CD4-positive, CD25-positive, alpha-beta regulatory T cell (primary cell): ENCODE measurements at places on chromosomes 2 and 18. TPM values are rescaled to one million over a fixed set of nuclear protein-coding genes. Genes with fewer than 3 reads are reported as not detected.
A peak's percentile ranks its signal among the peaks of the same experiment; 100 is the strongest.

DNA sequence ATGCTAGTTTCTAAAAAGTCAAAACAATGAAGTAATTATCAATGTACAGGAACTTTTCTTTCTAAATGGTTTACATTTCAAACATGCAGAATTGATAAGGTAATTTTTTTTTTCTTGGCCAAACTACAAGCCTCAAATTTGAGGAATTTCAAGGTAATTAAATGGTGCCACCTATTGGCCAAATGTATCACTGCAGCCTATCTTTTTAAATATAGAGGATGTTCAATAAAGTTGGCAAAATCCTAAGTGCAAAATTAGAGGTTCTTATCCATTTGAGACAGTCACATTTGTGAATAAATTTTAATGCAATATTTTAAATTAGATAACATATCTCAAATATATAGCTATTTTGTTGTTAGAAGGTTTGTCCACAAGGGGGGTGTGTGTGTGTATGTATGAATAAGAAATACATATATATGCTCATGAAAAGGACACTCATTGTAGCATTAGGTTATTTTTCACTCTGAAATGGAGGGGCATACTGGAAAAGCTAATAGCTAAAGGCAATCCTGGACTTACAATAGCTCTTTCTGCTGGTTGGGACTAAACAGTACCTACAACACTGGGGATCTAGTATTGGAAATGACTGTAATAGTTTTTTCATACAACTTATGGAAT lies 26.2 kb downstream of the MMADHC start:
- H3K27me3 ChIP-seq = peaks cover 3% of the 10 kb centered on the region
- H3K4me3 ChIP-seq = no peak overlapping the region
- H3K4me1 ChIP-seq = no peaks in the 10 kb centered on the region

GRCh38 chr2:74201596-74201995 lies 3.2 kb downstream of the MTHFD2 start:
- no peaks in the 10 kb centered on the region for H3K36me3 ChIP-seq
- H3K4me3 ChIP-seq = peak overlapping the region; percentile 1
- DNase-seq = no peak
- H3K27ac ChIP-seq = peak overlapping the region; percentile 14

GRCh38 chr2:3598197-3598910 lies 3.4 kb downstream of the COLEC11 start:
- no peaks in the 10 kb centered on the region for H3K36me3 ChIP-seq
- no peak for DNase-seq
- no peak overlapping the region for H3K27ac ChIP-seq
- no peak overlapping the region for H3K4me3 ChIP-seq
- no peaks in the 10 kb centered on the region for H3K27me3 ChIP-seq

The PIEZO2 gene
- not detected for total RNA-seq

DNA sequence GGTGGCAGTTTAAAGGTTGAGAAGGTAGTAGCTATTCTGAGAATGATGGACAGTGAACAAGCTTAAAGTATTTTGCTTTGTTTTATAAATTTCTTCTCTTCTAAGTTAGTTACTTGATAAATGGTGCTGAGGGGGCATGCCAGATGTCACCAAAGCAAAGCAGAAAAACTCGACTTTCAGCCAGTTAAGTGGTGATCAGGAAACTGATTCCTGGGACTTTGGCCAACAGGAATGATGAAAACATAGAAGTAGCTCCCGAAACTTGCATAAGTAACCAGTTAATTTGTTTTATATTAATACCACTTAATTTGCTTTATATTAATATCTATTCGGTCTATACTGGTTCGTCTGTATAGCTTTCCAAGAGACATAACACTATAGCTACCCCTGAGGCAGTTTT lies 82.6 kb downstream of the FANCL start:
- H3K36me3 ChIP-seq = peaks cover 34% of the 10 kb centered on the region
- no peak overlapping the region for H3K4me3 ChIP-seq
- no peaks in the 10 kb centered on the region for H3K4me1 ChIP-seq
- no peaks in the 10 kb centered on the region for H3K27me3 ChIP-seq
- no peak overlapping the region for H3K27ac ChIP-seq

GRCh38 chr2:174376967-174377366 lies 18.6 kb upstream of the SCRN3 start:
- peaks cover 88% of the 10 kb centered on the region for H3K36me3 ChIP-seq
- no peaks in the 10 kb centered on the region for H3K4me1 ChIP-seq
- H3K4me3 ChIP-seq = no peak overlapping the region
- no peaks in the 10 kb centered on the region for H3K27me3 ChIP-seq
- no peak overlapping the region for H3K27ac ChIP-seq

DNA sequence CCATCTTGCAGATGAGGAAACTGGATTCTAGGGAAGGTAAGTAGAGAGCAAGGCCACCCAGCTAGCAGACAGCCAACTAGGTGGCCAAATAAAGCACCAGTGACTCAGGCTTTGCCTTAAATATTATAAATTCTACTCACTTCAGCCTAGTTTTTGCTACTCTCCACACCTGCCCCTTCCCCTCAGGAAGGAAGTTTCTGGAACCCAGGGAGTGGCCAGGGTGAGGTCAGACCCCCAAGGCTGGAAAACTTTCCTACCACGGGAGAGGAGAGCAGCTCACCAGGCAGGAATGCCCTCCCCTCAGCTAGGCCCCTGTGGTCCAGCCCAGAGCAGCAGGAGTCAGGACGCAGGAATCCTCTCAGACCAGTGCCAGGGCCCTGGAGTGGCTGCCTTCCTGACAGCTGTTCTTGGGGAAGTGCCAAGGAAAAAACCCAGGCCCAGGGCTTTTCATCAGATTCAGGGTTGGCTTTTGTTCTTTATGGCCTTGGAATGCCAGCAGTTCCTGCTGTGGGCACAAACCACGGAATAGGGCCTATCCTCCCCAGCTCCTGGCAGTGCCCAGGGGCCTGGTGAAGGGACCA lies 5.1 kb upstream of the PAX8 start:
- H3K27me3 ChIP-seq = peaks cover 10% of the 10 kb centered on the region
- no peak overlapping the region for H3K27ac ChIP-seq
- H3K4me1 ChIP-seq = no peaks in the 10 kb centered on the region
- H3K4me3 ChIP-seq = no peak overlapping the region

The SLC23A3 gene
- 1.3 TPM for total RNA-seq

DNA sequence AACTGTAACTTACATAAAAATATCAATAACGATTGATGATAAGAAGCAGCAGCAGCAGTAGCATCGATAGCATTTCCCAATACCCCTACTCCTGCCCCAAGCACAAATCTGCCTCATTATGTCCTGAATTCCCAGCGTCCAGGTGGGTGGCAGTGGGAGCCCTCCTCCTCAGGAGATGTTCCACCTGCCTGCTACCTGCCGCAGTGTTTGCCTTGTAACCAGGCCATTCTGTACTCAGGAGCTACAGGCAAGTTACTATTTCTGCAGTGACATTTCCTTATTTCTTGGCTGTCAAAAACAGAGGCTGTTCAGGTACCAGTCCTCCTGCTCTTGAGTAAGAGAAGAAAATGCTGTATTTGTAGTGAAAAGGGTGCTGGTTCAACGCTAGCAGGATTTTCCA lies 236.4 kb downstream of the CNTNAP5 start:
- no peak for DNase-seq
- no peak overlapping the region for H3K27ac ChIP-seq
- H3K4me1 ChIP-seq = no peaks in the 10 kb centered on the region
- no peak overlapping the region for H3K4me3 ChIP-seq
- H3K36me3 ChIP-seq = no peaks in the 10 kb centered on the region

The C2orf66 gene
- not detected for total RNA-seq

GRCh38 chr18:43888598-43888997 lies 611.3 kb upstream of the SYT4 start:
- no peak for DNase-seq
- no peak overlapping the region for H3K27ac ChIP-seq
- H3K4me1 ChIP-seq = no peaks in the 10 kb centered on the region
- H3K27me3 ChIP-seq = no peaks in the 10 kb centered on the region

The PROKR1 gene
- not detected for total RNA-seq

The ST8SIA3 gene
- total RNA-seq = not detected

GRCh38 chr2:101546376-101547058 lies 71.6 kb upstream of the RFX8 start:
- DNase-seq = no peak
- H3K4me1 ChIP-seq = peaks cover 4% of the 10 kb centered on the region
- H3K4me3 ChIP-seq = no peak overlapping the region
- H3K27ac ChIP-seq = no peak overlapping the region
- no peaks in the 10 kb centered on the region for H3K36me3 ChIP-seq
- H3K27me3 ChIP-seq = no peaks in the 10 kb centered on the region

The GCG gene
- total RNA-seq = not detected

DNA sequence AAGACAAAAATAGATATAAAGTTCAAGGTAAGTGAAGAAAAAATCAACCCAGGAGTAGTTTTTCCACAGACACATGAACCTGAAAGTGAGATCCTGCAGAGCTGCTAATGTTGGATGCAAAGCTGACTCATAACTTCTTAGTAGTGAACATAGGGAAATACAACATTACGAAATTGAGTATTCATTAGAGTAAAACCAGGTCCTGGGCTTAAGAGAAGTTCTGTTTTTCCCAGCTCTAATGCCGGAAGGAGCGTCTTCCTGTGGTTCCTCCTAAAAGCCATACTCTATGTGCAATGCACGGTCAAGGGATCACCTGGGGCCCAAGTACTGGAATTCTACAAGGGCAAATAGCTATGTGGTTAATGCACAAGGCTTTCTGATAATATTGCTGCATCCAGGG lies 141.7 kb downstream of the RBMS1 start:
- H3K4me3 ChIP-seq = no peak overlapping the region
- H3K4me1 ChIP-seq = peaks cover 2% of the 10 kb centered on the region
- no peaks in the 10 kb centered on the region for H3K27me3 ChIP-seq
- H3K36me3 ChIP-seq = peaks cover 5% of the 10 kb centered on the region
- DNase-seq = no peak
- no peak overlapping the region for H3K27ac ChIP-seq

GRCh38 chr2:437756-438393 lies 150.0 kb upstream of the ALKAL2 start:
- H3K4me1 ChIP-seq = peaks cover 19% of the 10 kb centered on the region
- H3K36me3 ChIP-seq = no peaks in the 10 kb centered on the region
- DNase-seq = peak; percentile 75
- peak overlapping the region; percentile 72 for H3K27ac ChIP-seq
- peak overlapping the region; percentile 84 for H3K4me3 ChIP-seq

The TRIM43 gene
- total RNA-seq = not detected

DNA sequence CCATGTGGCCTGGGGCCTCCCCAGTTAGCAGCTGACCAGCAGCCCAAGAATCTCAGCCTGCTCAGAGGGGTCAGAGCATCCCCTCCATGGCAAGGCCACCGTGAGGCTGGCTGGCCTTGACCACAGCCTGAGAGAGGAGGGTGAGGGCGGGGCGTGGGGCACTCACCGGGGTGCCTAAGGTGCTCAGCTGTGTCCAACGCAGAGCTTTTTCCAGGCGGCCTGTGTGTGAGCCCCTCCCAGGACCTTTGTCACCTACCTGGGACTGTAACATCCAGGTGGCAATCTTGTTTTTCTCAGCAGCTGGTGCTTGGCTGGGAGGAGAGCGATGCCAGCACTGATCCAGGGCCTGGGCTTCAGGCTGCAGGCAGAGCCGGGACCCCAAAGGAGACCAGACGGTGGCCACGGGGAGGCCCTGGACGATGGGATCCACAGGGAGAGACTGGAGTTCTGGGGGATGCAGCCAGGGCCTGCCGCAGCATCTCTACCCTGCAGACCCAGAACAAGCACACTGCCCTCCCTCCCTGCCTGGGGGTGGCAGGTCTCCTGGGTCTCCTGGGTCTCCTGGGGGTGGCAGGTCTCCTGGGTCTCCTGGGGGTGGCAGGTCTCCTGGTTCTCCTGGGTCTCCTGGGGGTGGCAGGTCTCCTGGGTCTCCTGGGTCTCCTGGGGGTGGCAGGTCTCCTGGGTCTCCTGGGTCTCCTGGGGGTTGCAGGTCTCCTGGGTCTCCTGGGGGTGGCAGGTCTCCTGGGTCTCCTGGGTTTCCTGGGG lies 12.3 kb downstream of the SNED1 start:
- no peak overlapping the region for H3K27ac ChIP-seq
- no peak for DNase-seq
- H3K4me1 ChIP-seq = peaks cover 21% of the 10 kb centered on the region
- H3K36me3 ChIP-seq = no peaks in the 10 kb centered on the region
- no peaks in the 10 kb centered on the region for H3K27me3 ChIP-seq

The NMUR1 gene
- 0.35 TPM for total RNA-seq

The SCYGR6 gene
- not detected for total RNA-seq

DNA sequence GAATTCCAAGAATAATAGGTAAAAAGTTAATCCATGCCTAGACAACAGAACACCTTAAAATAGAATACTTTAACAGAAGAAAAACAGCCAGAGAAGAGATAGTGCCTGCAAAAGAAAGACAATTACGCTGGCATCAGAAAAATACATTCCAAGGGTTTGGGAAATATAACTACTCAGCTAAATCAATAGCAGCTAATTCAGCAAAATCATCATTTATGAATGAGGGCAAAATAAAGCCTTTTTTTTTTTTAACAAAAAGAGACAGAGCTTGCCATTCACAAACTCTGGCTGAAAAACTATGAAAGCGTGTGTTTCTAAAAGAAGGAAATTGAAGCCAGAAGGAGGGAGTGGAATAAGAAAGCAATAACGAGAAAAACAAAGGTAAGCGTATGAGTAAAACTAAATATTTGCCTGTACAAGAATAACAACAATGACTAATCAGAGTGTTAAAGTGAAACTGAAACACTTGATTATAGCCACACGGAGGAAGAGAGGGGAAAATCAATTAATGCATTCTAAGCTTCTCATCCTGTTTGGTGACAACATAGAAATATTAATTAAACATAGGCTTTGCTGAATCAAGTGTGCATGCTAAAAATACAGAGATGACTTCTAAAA lies 90.2 kb downstream of the EHD3 start:
- no peak for DNase-seq
- H3K4me1 ChIP-seq = peaks cover 16% of the 10 kb centered on the region
- H3K27me3 ChIP-seq = no peaks in the 10 kb centered on the region
- H3K27ac ChIP-seq = peak overlapping the region; percentile 69

DNA sequence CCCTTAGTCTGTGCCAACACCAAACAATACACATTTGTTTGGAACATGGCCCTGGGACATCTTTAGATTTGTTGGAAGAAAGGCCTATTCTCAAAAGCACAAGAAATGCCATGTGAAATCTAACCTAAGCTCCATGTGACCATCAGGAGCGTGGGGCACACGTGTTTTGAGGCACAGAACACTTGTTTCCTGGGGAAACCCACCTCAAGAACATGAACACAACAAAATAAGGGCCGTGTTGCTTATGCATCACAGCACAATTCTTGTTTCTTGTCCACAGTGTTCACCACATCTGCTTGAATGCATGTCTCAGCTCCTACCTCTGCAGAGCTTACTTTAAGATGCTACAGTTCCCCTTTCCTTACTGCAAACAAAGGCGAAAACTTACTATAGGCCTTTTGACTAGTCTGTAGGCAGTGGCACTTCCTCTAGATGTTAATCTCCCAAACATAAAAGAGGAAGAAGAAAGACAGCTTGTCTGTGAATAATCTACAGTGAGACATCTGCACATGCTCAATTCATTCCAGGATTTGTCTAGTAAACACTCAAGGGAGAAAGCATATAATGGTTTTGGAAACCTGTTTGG lies 165.0 kb downstream of the ANKRD44 start:
- H3K27ac ChIP-seq = peak overlapping the region; percentile 60
- peak overlapping the region; percentile 55 for H3K4me3 ChIP-seq
- H3K36me3 ChIP-seq = peaks cover 23% of the 10 kb centered on the region
- DNase-seq = no peak
- peaks cover 59% of the 10 kb centered on the region for H3K4me1 ChIP-seq
